ENCODE measurements at places on chromosomes 5 and 9. TPM values are rescaled to one million over a fixed set of nuclear protein-coding genes. Genes with fewer than 3 reads are reported as not detected.

DNA sequence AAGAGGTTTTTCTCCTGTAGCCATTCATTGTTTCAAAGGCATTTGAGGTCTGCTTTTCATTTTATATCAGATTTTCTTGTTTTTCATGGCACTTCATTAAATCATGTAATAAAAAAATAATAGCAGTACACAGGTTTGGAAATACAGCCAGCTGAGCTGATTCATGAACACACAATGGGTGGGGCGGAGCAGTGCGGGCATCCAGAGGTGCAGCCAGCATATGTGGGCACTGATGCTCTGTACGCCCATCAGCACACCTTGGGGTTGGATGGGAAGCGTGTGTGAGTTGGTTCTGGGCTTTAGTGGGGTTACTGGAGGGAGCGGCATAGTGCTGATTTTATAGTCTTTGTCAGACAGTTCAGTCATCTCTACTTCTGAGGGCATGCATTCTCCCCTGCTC lies 54.2 kb upstream of the IRX4 start:
- no peak overlapping the region for H3K4me3 ChIP-seq
- H3K36me3 ChIP-seq, result no peaks in the 10 kb centered on the region
- peaks cover 19% of the 10 kb centered on the region for H3K27me3 ChIP-seq
- peak; percentile 2 for DNase-seq
- no peaks in the 10 kb centered on the region for H3K4me1 ChIP-seq
- H3K27ac ChIP-seq, result no peak overlapping the region

GRCh38 chr9:18274693-18275092 lies 199.3 kb upstream of the ADAMTSL1 start:
- no peak overlapping the region for H3K27ac ChIP-seq
- H3K36me3 ChIP-seq, result no peaks in the 10 kb centered on the region
- H3K27me3 ChIP-seq, result no peaks in the 10 kb centered on the region
- H3K4me3 ChIP-seq, result no peak overlapping the region

GRCh38 chr9:16071400-16071799 lies 518.6 kb downstream of the CCDC171 start:
- no peaks in the 10 kb centered on the region for H3K36me3 ChIP-seq
- H3K27me3 ChIP-seq, result no peaks in the 10 kb centered on the region
- no peaks in the 10 kb centered on the region for H3K4me1 ChIP-seq
- H3K27ac ChIP-seq, result no peak overlapping the region
- DNase-seq, result no peak

The COL15A1 gene
- total RNA-seq, result 8.0 TPM

DNA sequence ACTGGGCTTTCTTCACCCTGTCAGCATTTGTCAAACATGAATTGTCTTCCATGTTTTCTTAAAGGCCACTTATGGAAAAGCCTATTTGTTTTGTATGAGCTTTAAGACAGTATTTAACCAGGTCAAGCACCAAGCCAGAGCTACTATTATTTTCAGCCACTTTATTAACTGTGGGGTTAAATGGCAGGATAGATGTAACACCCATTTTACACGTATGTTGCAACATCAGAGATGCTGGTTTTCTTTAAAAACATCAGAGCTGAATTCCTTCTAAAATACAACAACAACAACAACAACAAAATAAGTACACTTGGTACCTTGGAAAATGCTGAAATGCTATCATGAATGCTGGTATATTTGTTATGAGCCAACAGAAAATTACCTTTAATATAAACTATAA lies 13.6 kb downstream of the ARRDC3 start:
- peaks cover 74% of the 10 kb centered on the region for H3K36me3 ChIP-seq
- no peak overlapping the region for H3K4me3 ChIP-seq
- DNase-seq, result no peak
- no peak overlapping the region for H3K27ac ChIP-seq

- peaks cover 45% of the 10 kb centered on the region for H3K36me3 ChIP-seq
- no peak overlapping the region for H3K27ac ChIP-seq
- H3K27me3 ChIP-seq, result no peaks in the 10 kb centered on the region
- DNase-seq, result peak; percentile 2
- H3K4me1 ChIP-seq, result peaks cover 6% of the 10 kb centered on the region
Observed at GRCh38 chr5:176408590-176408989, 7.7 kb downstream of the CLTB start.

GRCh38 chr5:20245432-20245974 lies 257.5 kb upstream of the CDH18 start:
- H3K27me3 ChIP-seq, result no peaks in the 10 kb centered on the region
- DNase-seq, result no peak
- no peak overlapping the region for H3K4me3 ChIP-seq
- no peak overlapping the region for H3K27ac ChIP-seq
- H3K4me1 ChIP-seq, result no peaks in the 10 kb centered on the region
- H3K36me3 ChIP-seq, result no peaks in the 10 kb centered on the region

DNA sequence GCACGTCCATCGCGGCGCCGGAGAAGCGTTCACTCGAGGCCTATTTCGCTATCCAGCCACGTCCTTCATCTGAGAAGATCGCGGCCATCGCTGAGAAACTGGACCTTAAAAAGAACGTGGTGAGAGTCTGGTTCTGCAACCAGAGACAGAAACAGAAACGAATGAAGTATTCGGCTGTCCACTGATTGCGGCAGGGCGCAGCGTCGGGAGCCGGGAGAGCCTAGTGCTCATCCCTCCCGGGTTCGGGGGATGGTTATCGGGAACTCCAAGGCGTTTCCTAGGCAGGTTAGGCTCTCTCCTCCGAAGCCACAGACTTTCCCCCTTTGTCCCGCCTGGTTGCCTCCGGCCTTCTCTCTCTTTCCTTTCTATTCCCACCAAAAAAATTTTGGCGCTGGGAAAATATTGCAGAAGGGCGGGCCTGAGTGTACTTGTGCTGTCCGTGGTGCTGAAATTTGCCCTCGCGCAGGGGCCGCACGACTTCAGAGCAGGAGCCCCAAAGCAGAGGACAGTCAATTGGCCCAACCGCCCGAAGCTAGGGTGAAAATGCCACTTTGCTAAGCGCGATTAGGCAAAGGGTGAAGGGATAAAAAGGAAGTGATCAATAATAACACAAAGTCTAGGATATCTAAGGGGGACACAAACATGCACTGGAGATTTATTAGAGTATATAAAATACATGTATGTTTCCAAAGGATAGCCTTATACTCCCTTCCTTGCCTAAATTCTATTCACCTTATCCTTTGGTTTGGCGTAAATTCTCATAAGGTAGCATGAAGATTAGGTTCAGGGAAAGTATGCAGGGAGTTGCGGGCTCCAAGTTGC lies 1.8 kb downstream of the POU4F3 start:
- H3K4me1 ChIP-seq, result peaks cover 12% of the 10 kb centered on the region
- H3K27ac ChIP-seq, result no peak overlapping the region
- DNase-seq, result peak; percentile 72
- H3K4me3 ChIP-seq, result no peak overlapping the region

DNA sequence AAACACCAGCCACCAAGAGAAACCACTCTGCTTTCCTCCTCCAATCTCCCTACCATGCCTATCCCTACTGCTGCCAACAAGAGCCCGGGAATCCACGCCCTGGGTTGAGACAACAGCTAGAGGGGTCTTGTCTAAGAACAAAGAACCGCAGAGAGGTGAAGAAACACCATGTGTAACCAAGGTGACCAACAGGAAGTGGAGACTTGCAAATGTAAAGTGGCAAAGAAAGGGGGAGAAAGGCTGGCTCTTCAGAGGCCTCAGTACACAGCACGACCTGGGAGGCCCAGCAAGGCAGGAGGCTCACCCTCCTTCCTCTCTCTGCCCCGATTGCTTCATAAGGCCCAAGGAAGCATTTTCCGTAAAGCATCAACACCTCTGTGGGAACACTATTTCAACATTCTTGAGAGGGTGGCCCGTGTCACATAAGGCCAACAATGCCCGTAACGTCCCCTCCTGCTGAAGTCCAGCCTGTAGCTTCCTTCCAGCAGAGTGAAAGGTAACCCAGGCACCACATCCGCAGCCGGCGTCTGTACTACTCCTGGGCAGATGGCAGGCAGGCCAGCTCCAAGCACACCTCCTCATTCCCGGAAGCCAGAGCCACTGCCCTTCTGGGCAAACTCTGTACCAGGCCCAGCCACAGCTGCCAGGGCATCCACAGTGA lies 18.3 kb downstream of the CCNJL start:
- no peak overlapping the region for H3K4me3 ChIP-seq
- H3K27me3 ChIP-seq, result no peaks in the 10 kb centered on the region
- peak overlapping the region; percentile 81 for H3K27ac ChIP-seq
- peaks cover 9% of the 10 kb centered on the region for H3K4me1 ChIP-seq
- no peaks in the 10 kb centered on the region for H3K36me3 ChIP-seq
- peak; percentile 89 for DNase-seq

The BTNL9 gene
- total RNA-seq, result 99.8 TPM

DNA sequence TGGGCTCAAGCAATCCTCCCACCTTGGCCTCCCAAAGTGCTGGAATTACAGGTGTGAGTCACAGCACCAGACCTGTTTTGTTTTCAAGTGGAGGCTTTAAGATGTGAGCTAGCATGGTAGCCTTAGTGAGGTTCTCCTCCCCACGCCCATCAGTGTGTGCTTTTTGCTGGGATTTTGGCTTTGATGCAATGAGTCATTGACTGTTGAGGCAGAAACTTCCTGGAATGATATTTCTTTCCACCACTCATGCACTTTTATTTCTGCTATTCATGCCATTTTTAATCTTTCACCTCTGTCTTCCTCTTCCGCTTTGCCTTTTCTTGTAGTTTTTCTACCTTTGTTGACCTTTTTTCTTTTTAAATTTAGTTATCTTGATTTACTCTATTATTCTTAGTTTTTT lies 4.2 kb upstream of the NFIL3 start:
- H3K27ac ChIP-seq, result peak overlapping the region; percentile 20
- no peaks in the 10 kb centered on the region for H3K36me3 ChIP-seq
- no peaks in the 10 kb centered on the region for H3K27me3 ChIP-seq
- H3K4me1 ChIP-seq, result peaks cover 5% of the 10 kb centered on the region
- no peak overlapping the region for H3K4me3 ChIP-seq

The GTF2H2 gene
- total RNA-seq, result 27.0 TPM

The HTR1A gene
- not detected for total RNA-seq

The ZSWIM6 gene
- 15.7 TPM for total RNA-seq

DNA sequence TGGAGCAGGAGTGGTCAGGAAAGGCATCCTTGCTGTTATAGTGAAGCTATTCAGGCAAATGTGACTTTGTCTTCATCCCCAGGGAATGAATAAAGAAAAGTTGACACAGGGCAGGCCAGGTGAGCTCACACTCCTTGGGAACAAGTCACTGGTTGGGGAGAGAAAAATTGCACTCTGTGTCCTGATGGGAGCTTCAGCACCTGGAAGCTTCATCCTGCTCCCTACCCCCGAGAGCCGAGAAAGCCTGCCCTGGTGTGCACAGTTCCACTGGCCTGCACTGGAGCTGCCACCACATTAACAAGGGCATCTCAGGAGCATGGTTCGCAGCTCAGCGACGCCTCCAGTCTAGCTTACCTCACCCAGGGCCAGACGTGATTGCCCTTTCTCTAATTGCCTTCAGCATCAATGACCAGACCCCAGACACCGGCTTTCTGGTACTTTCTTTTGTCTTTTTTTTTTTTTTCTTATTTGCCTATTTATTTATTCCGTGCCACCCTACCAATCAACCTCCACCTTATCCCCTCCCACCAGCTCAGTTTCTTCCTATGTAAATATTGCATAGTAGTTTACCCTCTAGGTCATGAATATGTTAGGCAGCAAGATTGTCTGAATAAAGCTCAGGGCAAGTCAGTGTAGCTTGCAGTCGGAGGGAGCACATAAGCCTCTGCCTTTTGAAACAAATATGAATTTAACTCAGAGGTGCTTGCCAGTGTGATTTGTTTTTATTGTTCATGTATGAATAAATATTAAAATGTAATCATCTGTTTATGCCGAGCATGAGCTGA lies 87.4 kb downstream of the DOCK2 start:
- DNase-seq, result no peak
- no peak overlapping the region for H3K4me3 ChIP-seq
- peaks cover 3% of the 10 kb centered on the region for H3K27me3 ChIP-seq

- no peaks in the 10 kb centered on the region for H3K4me1 ChIP-seq
- no peak overlapping the region for H3K4me3 ChIP-seq
- no peak overlapping the region for H3K27ac ChIP-seq
- no peaks in the 10 kb centered on the region for H3K27me3 ChIP-seq
Observed at GRCh38 chr5:23001120-23001519, 148.0 kb upstream of the CDH12 start.

DNA sequence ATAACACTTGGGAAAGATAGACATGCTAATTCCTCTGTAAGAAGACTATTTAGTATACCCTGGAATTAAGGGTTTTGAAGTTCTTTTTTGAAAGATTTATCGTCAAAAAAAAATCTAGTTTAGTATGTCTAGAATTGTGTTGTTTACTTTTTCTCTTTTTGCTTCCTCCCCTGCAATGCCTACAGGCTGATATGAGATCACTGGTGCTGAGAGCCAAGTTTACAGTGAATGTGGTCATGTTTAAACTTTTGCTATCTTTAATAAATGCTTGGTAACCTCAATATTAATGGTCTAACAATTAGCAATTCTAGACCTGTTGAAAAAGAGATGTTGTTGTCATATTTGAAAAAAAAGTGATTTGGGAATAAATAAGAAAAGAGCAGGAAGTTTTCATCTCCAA lies 86.1 kb downstream of the CWC27 start:
- H3K36me3 ChIP-seq, result no peaks in the 10 kb centered on the region
- H3K4me3 ChIP-seq, result no peak overlapping the region
- no peak overlapping the region for H3K27ac ChIP-seq
- no peak for DNase-seq

DNA sequence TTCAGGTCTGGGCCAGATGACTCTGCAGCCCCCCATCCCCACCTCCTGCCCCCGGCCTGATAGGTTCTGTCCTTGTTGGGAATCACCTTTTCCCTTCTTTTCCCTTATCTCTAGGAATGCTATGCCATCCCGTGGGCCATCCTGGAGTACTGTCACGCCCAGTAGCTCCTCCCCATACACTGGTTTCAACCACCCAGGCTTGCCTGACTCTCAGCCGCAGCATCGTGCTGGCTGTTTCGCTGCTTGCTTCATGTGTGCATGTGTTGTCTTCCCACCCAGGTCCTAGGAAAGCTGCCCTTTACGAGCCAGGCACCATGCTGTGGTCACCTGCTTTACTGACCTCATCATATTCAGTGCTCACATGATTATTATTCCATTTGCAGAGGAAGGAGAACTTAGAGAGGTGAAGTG lies 71.8 kb downstream of the ANGPTL2 start:
- H3K36me3 ChIP-seq, result no peaks in the 10 kb centered on the region
- no peak for DNase-seq
- no peak overlapping the region for H3K27ac ChIP-seq
- H3K27me3 ChIP-seq, result no peaks in the 10 kb centered on the region
- no peak overlapping the region for H3K4me3 ChIP-seq

DNA sequence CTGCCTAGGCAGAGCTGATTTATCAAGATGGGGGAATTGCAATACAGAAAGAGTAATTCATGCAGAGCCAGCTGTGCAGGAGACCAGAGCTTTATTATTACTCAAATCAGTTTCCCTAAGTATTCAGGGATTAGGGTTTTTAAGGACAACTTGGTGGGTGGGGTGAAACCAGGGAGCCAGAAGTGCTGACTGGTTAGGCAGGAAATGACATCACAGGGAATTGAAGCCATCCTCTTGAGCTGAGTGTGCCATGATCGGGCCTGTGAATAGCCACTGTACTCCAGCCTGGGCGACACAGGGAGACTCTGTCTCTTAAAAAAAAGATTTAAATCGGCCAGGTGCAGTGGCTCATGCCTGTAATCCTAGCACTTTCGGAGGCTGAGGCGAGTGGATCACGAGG lies 45.3 kb upstream of the CDK5RAP2 start:
- no peak overlapping the region for H3K4me3 ChIP-seq
- DNase-seq, result no peak
- H3K27me3 ChIP-seq, result no peaks in the 10 kb centered on the region
- no peak overlapping the region for H3K27ac ChIP-seq
- no peaks in the 10 kb centered on the region for H3K4me1 ChIP-seq

GRCh38 chr9:28092981-28093936 lies 520.0 kb upstream of the C9orf72 start:
- no peak for DNase-seq
- H3K4me1 ChIP-seq, result no peaks in the 10 kb centered on the region
- no peak overlapping the region for H3K27ac ChIP-seq
- H3K27me3 ChIP-seq, result no peaks in the 10 kb centered on the region
- H3K36me3 ChIP-seq, result no peaks in the 10 kb centered on the region
- H3K4me3 ChIP-seq, result no peak overlapping the region

The ZFP2 gene
- total RNA-seq, result 2.1 TPM

The NEUROG1 gene
- not detected for total RNA-seq

Data from upper lobe of right lung (tissue), 1 donor.